ENCODE measurements at places on chromosomes 7 and 10.

DNA sequence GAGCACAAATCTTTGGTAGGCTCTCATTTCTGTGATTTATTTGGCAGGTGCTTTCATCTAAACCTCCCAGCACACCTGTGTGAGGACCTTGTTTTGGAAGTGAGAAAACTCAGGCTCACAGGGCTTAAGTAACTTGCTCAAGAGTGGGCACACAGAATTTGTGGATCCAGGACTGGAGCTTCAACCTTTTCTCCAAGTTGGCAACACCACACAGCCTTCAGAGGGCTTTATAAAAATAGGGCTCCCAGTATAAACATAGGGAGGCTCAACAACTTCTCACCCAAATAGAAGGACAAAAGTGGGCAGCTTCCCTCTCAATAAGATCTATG, 182.2 kb upstream of the NEBL start:
- DNase-seq, result no peak

DNA sequence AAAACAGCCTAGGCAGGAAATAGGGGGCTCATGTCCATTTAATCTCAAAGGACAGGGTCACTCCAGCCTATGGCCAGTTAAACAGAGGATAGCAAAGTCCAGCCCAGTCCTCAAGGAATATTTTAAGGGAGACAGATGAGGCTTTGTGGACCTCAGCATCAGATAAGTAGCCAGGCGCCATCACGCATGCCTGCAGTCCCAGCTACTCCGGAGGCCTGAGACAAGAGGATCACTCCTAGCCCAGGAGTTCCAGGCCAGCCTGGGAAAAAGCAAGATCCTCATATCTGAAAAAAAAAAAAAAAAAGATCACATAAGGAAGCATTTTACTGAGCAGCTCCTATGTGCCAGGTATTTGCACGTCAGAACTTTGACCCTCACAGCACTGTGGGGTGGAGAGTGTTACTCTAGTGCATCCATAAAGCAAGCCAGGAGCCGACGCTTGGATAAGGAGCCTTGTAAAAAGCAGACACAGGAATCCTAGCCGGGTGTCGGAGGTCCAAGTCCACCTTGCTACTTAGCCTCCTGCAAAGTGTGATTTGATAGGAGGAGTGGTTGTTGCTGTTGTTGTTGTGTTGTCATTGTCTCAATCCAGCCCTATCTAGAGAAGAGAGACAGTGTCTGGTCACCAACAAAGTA, 61.8 kb upstream of the DOCK1 start:
- DNase-seq, result no peak

DNA sequence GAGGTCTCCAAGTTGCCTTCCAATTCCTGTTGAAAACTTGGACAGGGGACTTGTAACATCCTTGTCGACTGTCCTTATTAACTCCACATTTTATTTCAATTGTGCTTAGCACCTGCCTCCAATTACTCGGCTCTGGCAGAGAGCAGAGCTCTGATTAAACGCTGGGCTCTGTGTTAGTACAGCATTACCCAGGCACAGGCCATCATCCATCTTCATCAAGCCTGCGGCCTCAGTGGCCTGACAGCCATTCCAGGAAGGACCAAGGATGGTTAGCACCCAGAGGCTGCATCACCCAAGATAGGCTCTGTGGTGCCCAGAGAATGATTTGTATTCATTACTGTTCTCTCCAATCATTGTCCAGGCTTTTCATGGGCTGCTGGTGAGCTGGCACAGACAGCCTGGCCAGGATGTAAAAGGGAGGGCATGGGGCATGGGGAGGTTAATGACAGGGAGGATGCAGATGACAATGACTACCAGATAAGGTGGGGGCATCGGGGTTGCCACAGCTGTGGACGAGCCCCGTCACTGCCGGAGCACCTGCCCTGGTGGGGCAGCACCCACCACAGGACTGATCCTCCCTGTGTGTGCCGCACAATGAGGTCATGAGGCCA, 123.3 kb downstream of the PTPN20 start:
- DNase-seq, result no peak

DNA sequence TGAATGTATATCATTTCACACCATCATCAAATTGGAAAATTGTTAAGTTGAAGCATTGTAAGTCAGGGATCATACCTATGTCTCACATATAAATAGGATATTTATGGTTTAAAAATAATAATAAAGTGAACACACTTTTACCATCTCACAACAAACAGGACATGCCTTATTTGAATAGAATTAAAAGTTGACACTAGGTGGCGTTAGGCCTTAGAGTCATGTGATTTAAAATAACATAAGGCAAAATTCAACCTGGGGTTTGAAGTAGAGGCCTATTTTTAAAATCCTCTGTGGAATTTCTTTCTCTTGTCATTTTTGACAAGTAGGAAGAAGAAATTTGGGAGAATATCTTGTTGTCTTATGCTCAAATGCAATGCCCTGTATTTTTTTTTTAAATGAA, 184.7 kb upstream of the PCDH15 start:
- DNase-seq, result peak; percentile 9

- DNase-seq, result peak; percentile 91
These were observed 2.1 kb downstream of the GIGYF1 start for GRCh38 chr7:100691676-100692577.

DNA sequence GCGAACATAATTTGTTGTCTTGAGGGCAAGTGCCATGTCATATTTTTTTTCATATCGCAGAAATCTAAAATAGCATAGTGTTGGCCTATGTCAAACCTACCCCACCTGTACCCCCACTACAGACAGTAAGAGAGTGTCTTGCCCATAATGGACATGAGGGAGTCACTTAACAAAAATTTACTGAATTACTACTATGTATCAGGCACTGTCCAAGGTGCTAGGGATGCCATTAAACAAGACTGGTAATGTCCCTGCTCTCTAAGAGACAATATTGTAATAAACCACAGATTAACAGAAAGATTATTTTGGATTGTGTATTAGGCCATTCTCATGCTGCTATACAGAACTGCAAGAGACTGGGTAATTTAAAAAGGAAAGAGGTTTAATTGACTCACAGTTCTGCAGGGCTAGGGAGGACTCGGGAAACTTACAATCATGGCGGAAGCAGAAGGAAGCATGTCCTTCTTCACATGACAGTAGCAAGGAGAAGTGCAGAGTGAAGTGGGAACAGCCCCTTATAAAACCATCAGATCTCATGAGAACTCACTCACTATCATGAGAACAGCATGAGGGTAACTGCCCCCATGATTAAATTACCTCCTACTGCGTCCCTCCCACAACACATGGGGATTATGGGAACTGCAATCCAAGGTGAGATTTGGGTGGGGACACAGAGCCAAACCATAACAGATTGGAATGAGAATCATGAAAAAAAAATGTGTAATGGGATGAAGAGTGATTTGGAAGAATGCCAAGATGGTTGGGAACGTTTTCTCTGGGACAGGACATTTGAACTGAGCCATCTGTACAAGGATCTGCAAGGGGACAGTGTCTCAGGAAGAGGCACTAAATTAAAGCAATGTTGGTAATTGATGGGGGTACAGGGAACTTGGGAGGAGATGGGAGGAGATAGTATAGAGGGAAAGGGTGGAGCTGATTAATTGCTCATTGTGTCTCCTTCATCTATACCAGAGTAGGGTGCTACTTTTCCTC, 108.5 kb downstream of the FAM107B start:
- no peak for DNase-seq

DNA sequence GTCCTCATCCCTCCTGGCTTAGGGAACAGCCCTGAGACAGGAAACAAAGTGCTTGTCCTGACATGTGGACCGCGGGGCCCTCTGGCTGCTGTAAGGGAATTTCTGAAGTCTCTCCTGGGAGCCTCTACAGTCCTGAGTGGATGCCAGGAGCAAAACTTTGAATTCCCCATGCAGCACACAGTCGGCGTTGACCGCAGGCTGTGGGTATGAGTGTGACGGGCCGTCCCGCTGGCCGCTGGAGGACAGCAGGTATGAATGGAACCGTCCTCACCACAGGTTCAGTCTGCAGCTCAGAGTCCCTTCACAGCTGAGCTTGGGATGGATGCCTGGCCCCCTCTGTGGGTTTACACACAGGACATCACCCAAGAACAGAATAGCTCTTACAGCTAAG, 94.9 kb downstream of the GPR26 start:
- DNase-seq, result no peak

GRCh38 chr10:100661520-100661919, 83.9 kb upstream of the PAX2 start:
- no peak for DNase-seq

- no peak for DNase-seq
These were observed 54.7 kb downstream of the MAPK8 start for GRCh38 chr10:48361176-48361575.

DNA sequence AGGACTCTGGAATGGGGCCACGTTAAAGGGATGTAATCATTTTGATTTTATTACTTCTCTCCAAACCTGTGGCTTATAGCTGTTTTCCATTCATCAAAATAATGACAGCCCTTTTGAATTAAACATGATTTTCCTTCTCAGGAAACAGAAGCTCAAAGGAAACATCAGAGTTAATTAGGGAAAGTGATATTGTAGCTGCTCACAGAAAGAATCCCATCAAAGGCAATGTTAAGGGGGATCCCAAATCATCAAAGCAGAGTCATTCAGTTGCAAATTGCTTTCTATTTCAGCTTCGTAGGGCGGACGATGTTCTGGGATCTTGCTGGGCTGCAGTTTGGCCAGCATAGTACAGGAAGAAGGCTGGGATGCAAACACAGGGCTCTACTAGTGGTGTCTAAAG, 563.2 kb downstream of the CCSER2 start:
- DNase-seq, result no peak

DNA sequence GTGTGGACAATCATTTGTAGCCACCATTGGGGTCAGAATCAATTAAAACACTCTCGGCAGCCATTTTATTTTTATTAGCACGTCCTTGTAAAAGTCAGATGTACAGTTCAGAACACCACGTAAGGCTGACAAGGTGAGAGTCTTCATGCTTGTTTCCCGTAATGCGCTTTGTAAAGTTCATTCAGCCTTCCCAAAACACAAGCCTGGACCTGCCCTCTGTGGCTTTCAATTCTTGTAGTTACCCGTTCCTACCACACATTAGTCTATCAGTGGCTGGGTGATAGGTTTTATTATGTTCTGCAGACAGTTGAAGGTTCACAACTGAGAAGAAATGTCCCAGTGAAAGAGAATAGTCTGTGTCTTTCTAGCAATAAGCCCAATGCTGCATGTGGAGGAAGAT, 35.4 kb downstream of the GAD2 start:
- no peak for DNase-seq

- DNase-seq, result peak; percentile 20
These were observed 68.9 kb upstream of the FRMD4A start for GRCh38 chr10:14399641-14400040.

GRCh38 chr7:132255898-132256297, 320.4 kb downstream of the PLXNA4 start:
- DNase-seq, result no peak

GRCh38 chr10:11007476-11008020, 10.1 kb upstream of the CELF2 start:
- DNase-seq, result no peak

DNA sequence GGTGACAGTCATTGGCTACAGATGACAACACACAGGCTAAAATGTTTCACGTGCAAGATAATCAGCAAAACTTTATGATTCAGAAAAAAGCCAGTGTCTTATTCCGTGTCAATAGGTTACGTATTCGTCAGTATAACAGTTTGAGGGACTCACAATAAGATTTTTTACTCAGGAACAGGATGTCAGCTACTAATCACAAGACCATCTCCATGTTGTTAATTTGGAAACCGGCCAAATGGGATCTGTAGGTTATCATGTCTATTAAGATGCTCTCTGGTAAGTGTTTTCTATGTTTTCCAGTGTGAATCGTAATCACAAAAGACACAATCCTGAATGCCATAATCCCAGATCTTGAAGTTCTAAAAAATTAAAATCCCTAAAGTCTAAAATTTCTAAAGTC, 197.3 kb downstream of the ETV1 start:
- no peak for DNase-seq

- peak; percentile 63 for DNase-seq
These were observed 14.4 kb upstream of the YWHAG start for GRCh38 chr7:76372984-76373833.

DNA sequence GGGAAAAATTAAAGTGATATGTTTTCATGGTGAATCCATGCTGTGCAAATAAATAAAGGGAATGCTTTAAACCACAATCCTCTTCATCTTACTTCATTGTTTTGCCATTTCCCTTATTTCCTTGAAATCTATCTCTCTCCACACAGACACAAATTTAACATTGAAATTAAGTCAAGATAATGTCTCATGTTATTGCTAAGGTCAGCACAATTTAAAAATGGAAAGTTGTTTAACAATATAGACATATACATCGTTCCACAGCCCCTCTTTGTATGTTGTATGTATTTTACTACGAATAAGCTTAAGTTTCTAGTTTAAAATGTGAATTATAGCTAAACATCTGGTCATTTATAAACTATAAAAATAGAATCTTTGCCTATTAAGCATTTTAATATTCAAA, 256.9 kb downstream of the PLXDC2 start:
- DNase-seq, result no peak

DNA sequence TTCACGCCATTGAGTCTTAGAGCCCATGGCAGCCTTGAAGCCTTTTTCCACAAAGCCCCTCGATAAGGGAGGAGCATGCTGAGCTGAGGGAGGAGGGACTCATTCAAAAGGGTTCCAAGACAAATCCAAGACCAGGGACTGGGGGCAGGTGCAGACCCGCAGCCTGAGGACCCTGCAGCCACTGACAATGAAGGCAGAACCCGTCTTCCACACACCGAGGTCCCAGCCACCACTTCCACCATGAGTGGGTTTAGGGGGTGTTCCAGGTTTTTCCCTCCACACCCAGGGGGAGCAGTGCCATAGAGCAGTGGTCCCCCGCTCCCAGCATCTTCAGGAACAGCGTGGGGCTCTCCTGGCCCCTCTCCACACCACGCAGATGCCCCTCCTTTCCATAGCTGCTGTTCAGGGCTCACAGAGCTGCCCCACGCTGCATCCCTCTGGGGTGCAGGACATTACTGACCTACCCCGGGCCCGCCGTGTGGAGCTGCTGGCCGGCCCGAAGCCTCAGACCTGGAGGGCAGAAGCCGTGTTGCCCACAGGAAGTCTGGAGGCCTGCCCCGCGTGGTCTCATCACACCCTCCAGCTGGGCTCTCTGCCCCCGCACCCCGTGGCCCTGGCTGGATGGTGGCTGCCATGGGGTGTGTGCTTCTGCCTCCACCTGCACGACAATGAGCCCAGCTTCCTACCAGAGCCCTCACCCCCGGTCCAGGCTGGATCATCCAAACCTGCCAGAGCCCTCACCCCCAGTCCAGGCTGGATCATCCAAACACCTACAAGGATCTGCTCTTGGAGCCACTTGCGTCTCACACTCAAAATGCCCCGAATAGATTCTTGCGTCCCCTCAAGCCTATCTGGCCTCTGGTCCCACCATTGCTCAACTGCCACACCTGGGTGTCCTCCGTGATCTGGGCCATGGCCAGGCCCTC, 220.0 kb upstream of the TCERG1L start:
- DNase-seq, result no peak

GRCh38 chr7:43905956-43906330, 453 bp downstream of the URGCP start:
- peak; percentile 73 for DNase-seq

GRCh38 chr10:96470116-96470743, 43.5 kb downstream of the TLL2 start:
- DNase-seq, result peak; percentile 60

- peak; percentile 55 for DNase-seq
These were observed 20.2 kb downstream of the PLPP4 start for GRCh38 chr10:120477021-120477742.

Measured in GM03348 (cell line).